ENCODE measurements at places on chromosomes 7 and 10.
A peak's percentile ranks its signal among the peaks of the same experiment; 100 is the strongest.

- DNase-seq: no peak
Observed at GRCh38 chr10:91137822-91138221, 82.6 kb upstream of the PCGF5 start.

GRCh38 chr7:121153995-121154394 is 165.5 kb downstream of the CPED1 start:
- no peak for DNase-seq

DNA sequence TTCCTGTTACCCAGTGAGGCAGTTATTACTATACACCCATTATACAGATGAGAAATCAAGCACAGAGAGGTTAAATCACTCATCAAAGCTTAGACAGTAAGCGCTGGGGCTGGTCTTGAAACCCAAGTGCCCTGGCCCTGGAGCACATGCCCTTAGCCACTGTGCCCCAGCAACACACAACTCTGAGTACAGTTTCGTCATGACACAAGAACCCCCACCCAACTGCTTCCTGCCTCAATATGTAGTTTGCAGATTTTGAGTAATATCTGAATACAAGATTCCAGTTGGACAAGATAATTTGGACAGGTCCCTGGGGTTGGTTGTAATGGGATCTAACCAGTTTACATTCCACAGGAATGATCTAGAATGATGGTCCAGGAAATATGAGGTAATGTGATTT is 62.8 kb downstream of the SH3PXD2A start:
- DNase-seq: no peak

DNA sequence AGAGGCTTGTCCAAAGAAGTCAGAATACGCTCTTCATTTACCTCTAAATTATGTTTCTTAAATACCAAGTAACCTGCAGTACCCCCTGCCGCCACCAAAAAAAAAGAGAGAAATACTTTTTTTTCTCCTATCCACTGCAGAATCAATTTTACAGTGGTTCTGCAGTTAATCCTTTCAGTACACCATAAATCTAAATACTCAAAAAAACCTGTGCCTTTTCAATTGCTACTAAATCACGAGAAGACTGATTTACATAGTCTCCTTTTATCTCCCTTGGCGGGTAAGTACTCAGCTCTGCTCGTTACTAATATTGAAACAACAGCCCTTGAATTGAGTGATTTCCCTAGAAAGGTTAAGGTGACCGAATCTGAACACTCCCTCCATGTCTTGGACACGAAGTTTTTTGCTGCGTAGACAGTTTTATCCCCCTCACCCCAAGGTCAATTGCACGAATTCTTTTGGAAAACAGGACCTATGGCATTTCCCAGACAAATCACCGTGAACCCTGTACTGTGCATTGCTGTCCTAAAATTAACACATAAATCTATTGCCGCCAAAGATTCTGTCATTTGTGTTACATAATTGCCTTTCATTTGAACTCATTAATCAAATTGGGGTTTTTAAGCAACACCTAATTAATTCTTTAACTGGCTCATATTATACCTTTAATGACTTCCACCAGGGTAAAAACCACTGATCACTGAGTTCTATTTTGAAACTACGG is 512 bp upstream of the VIM start:
- DNase-seq: no peak

DNA sequence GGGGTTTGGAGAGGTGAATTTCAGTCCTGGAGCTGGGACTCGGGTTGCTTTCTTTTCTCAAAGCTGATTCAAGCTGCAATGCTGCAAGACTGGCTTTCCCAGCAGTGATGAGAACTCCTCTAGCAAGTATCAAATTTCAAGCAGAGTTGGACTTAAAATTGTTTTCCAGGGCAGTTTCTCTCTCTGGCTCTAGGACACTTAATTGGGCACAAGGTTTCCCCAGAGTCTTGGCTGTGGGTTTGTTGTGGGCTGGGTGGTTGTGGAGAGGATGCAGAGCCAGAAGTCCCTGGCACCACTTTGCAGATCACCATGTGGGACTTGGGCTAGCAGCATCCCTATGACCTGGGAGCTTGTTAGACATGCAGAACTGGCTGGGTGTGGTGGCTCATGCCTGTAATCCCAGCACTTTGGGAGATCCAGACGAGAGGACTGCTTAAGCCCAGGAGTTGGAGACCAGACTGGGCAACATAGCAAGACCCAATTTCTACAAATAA is 16.8 kb downstream of the AKR1B15 start:
- no peak for DNase-seq

DNA sequence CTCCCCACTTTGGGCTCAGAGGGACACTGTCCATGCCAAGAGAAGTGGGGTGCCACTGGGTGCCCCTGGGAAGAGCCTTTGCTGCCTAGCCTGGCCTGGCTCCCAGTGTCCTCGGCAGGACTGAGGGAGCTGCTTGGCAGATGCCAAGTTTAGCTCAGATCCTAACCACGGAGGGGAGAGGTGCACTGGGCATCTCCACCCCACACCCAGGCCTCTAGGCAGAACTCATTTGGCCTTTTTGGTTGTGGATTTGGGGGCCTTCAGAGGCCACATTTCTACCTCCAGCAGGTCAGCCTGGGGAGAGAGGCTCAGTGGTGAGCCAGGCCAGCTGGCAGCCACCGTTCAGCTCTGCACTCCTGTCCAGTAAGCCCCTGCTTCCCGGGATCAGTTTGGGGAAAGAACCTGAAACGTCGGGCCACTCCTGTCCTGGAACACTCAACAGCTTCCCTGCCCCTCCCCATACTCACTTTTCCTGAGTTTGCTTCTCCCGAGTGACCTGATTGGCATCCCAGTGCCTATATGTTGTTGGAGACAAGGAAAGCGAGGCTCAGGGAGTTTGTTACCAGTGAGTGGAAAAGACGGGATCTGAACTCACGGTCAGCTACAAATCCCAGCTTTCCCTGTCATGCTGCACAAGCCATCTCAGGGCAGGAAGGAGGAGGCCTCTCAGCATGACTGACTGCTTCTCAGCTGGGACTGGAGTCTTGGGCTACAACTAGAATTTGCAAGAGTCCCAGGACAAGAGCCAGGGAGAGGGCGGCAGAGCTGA is 11.2 kb upstream of the CXCL12 start:
- DNase-seq: no peak

DNA sequence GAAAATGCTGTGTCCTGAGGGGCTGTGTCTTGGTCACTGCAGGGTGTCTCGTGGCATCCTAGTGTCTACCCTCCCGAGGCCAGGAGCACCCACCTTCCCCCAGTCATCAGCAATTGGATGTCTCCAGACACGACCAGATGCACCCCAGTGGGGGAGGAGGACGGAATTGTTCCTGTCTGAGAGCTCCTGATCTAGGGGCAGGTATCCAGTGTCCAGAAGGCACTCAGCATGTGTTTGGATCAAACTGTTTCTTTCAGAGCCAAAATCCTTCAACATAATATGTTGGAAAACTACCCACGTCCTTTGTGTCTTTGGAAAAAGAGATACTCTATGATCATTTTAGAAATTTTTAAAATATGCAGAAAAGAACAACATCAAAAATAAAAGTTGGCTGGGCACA is 16.9 kb downstream of the PRKRIP1 start:
- no peak for DNase-seq

DNA sequence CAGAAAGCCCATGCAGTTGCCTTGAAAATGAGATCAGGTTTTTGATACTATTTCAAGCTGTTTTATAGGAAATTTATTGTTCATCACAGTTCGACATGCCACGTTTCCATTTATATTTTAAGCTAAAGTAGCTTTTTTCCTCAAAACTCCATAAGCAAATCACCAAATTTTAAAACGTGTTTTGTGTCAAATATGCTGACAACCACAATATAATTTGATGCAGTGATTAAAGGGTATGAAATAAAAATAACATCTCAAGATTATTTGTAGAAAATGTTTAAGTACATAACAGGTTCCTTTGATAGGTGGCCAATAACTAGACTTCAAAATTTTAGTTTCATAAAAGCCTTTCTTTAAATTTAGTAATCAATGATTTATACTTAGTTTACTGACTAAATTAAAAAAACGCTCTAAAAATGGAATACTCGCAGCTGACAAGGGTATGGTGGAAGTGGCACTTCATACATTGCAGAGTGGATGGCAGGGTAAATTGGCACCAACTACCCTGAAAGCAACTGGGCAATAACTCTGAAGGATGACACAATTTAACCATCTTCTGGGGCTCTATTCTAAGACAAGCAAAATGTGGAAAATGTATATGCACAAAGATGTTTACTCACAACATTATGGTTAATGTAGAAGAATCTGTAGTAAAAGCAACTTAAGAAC is 481.6 kb downstream of the TNS3 start:
- no peak for DNase-seq

DNA sequence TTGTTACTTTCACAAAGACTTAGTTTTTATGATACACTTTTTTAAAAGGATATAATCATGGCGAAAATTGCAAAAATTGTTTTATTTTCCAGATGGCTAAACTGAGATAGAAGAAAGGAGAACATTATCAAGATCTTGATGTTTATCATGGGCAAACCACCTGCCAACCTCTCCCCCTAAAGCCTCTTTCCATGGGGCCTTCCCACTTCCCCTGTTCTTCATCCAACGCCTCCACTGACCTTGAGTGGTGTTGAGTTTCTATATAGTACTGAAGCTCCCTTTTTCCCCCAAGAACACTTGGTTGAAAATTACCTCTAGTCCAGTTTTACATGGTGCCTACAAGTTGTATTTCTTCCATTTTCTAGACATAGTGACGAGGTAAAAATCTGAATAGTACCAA is 5.0 kb downstream of the CREB3L2 start:
- no peak for DNase-seq

GRCh38 chr10:22805304-22805703 is 90.9 kb upstream of the PIP4K2A start:
- no peak for DNase-seq

DNA sequence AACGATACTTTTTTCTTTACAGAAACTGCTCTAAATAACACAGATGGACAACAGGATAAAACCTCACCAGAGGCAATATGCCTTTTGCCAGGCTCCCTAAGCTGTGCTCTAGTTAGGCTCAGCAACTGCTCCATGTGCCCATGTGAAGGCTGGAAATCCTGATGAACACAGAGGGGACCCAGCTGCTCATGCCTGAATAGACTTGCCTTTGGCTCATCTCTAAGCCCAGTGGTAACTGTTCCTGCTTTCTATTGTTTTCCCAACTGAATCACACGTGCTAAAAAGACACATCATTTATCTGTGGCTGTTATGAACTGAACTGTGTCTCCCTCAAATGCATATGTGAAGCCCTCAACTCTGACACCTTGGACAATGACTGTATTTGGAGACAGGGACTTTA is 110.4 kb downstream of the RNF216 start:
- DNase-seq: no peak

GRCh38 chr10:88125766-88126165 is 262.3 kb downstream of the PTEN start:
- DNase-seq: no peak

- no peak for DNase-seq
Observed at GRCh38 chr10:62266611-62267010, 2.0 kb downstream of the RTKN2 start.

DNA sequence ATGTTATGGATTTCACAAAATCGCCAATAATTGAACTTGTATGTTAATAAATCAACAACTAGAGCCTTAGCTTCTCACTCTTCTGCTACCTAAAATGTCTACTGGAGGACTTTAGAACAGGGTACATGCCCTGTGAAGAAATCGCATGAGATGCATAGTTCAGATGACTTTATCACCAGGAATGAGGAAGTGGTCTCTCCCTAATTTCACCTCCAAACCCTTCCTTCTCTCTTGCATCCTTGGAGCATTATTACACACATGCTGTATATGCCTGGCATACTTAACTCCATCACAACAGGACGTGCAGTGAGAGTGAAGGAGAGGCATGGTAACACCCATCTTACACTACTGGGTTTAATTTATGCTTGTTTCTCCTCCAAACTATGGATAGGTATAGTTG is 27.8 kb downstream of the RHEB start:
- DNase-seq: no peak

GRCh38 chr7:108086962-108087361 is 43.2 kb downstream of the LAMB4 start:
- no peak for DNase-seq

- DNase-seq: no peak
Observed at GRCh38 chr7:137305901-137306621, 37.5 kb downstream of the PTN start.

- no peak for DNase-seq
Observed at GRCh38 chr7:23055582-23056178, 41.8 kb upstream of the HYCC1 start.

- DNase-seq: peak; percentile 79
Observed at GRCh38 chr7:45923290-45923689, 2.2 kb upstream of the IGFBP3 start.

- DNase-seq: no peak
Observed at GRCh38 chr7:18958627-18959026, 158.8 kb downstream of the TWIST1 start.

DNA sequence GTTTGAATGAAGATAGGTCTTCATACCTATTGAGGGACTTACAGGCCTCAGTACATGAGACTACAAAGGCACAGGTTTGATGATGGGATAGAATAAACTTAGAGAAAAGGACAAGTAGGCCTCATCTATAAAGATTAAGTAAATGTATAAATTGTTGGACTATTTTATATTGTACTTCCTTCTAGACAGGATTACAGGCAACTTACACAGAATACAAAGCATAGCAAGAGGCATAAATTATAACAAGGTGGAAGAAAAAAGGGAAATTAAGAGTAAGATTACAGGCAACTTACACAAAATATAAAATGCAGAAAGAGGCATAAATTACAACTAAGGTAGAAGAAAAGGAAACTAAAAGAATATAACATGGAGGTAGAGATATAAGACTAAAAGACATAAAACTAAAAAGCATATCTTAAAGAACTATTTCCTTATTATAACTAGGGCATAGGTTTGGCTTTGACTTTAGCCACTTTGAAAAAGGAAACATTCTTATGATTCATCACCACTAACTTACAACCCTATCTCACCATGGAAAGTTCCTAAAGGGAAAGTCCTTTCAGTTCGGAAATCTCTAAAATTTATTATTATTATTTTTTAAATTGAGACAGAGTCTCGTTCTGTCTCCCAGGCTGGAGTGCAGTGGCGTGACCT is 153.1 kb downstream of the GALNT11 start:
- no peak for DNase-seq

GRCh38 chr7:129452589-129453231 is 18.5 kb downstream of the STRIP2 start:
- DNase-seq: no peak

DNA sequence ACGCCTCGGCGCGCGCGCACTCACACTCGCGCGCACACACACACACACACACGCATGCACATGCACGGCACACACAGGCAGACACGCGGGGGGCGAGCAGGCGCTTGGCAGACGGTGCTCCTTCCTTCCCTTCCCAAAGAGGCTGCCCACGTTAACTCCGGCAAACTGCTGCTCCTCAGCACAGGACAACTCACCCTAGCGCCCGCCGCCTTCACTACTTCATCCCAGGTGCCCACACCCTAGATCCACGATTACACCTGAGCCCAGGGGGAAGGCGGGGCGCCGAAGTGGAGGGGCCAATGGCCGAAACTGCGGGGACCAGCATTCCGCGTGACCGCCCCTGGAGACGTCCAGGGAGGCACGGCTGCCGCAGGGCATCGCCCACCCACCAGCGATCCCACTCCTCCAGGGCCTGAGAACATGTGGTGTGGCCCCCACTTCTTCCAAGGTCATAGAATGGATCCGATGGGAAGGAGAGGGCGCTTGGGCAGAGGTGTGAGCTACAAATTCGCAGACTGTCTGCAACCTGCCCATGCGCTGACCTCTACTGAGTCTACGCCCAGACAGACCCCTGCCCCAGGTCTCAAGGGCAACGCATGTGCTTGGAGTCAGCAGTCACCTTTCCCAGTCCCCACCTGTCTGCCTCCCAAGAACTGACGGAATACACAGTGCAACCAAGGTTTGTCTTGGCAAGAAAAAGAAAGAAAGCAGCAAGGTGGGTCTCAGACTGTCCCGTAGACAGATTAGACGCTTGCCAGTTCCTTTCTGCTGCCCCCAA is 74.6 kb downstream of the CALN1 start:
- DNase-seq: no peak

Data from left cardiac atrium (tissue), 4 donors.